C1 segment of cervical spinal cord (tissue), 14 donors: ENCODE measurements at places on chromosomes 5 and 9.
A peak's percentile ranks its signal among the peaks of the same experiment; 100 is the strongest.

GRCh38 chr9:21102305-21102704 lies 24.6 kb upstream of the IFNB1 start:
- DNase-seq: no peak

DNA sequence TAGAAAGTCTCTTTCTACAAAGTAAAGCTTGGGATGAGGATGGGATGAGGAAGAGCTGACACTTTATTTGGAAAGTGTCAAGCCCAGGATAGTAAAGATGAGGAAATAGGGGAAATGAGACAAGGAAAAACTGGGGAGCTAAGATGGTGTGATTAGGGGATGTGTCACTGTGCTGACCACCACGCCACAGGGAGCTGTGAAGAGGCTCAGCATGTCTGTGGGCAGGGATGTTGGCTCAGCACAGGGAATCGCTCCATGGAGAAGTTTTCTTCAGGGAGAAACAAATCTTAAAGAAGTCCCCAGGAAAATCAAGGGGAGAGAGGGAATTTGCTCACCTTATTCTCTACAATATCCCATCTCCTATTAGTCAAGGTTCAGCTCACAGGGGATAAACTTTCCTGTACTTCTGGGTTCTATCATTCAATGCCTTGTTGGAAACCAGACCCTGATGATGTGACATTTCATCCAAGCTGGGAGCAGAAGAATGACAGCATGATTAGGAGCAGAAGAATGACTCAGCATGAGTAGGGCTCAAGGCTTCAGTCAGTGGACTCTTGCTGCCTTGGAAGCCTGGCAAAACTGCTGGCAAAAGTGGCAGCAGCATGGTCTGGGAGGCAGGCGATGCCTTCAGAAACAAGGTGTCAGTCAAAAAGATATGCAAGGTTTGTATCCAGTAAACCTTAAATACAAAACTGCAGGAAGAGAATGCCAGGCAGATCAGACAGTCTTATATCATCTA lies 4.9 kb downstream of the HSPB3 start:
- no peak for DNase-seq

DNA sequence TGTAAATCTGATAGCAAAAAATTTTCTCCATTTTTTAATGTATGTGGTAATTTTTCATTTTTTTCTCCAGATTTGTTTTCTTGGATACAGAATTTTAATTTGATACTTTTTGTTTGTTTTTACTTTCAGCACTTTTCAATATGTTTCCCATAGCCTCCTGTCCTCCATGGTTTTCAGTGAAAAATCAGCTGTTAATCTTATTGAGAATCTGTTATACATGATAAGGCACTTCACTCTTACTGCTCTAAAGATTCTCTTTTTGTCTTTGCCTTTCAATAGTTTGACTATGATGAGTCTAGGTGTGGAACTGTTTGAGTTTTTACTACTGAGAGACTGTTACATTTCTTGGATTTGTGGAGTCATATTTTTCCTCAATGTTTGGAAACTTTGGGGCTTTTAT lies 455.7 kb upstream of the NUDT12 start:
- no peak for DNase-seq

GRCh38 chr9:36937346-36937745 lies 96.7 kb downstream of the PAX5 start:
- no peak for DNase-seq

DNA sequence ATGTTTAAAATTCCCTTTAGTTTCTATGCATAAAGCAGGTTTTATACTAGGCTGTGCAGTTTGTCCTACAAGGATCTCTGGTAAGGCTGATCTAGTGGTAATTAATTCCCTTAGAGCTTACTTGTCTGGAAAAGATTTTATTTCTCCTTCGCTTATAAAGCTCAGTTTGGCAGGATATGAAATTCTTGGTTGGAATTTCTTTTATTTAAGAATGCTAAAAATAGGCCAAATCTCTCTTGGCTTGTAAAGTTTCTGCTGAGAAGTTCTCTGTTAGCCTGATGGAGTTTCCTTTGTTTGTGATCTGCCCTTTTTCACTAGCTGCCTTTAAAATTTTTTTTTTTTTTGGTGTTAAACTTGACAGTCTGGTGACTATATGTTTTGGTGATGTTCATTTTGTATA lies 237.1 kb upstream of the TLE4 start:
- DNase-seq: no peak

DNA sequence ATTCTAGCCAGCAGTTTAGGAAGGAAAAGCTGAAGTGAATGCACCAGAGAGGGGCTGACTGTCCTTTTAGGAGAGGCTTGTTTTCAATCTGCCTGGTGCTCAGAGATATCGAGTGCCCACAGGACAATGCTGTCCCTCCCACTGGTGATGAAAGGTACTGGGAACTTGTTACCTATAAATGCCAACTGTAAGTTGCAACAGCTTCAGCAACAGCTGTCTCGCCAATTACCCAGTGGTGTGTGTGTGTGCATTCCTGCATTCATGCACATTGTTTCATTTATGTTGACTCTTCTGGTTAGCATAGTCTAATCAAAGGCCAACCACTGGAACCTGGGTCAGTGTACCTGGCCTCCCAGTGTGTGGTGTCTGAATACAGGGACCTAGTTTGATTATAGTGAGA lies 161.1 kb downstream of the CSNK1G3 start:
- DNase-seq: no peak

DNA sequence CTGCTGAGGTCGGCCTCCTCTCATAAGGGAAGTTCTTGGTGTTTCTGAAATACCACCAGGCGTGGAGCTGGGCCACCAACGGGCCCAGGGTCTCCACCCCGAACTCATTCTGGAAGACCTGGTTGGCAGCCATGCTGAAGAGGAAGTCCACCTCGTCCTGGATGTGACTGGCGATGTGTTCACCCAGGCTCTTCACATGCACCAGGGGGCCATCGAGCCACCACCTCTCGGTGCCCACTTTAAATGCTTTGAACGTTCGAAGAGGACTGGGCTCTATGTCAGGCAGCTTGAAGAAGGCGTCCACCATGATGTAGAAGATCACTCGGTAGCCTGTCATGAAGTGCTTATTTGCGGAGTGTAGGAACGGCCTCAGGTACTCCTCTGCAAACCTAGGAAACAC lies 15.1 kb downstream of the GLT6D1 start:
- no peak for DNase-seq

GRCh38 chr9:130873966-130874365 lies 22.6 kb downstream of the QRFP start:
- no peak for DNase-seq

DNA sequence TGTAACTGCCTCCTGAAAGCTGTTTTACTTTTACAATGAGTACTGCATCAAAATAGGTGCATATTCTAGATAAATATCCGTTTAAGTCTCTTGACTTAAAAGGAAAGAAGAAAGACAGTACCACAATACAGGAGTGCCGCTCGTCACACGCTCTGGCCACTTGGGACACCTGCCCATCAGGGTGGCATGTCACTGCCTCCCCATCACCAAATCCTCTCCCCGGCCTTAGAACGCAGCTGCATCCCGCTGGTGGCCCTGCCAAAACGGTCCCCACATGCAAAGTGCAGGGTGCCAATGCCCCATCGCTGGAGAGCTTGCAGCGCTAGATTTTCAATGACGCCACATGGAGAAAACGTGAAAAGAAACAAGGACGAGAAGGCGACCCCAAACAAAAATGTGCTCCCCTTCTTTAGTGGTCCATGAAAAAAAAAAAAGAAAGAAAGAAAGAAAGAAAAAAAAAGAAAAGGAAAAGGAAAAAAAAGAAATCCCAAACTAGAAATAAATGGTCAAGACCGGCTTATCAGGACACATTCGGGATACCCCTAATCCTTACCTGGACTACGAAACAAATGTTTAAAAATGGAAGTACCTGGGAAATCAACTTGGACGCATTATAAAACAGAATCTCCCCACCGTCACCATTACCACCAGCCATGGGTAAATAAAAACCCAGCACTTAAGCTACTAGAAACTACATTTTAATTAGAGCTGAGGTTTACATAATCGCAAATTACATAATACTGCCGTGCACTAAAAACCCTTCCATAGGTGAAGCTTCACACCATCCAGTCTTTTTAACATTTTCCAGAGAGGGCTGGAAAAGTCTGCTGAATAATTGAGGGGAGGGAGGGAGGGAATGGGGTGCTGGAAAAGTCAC lies 1.0 kb downstream of the ANKH start:
- peak; percentile 69 for DNase-seq
